ENCODE measurements at places on chromosomes 5 and 9.

DNA sequence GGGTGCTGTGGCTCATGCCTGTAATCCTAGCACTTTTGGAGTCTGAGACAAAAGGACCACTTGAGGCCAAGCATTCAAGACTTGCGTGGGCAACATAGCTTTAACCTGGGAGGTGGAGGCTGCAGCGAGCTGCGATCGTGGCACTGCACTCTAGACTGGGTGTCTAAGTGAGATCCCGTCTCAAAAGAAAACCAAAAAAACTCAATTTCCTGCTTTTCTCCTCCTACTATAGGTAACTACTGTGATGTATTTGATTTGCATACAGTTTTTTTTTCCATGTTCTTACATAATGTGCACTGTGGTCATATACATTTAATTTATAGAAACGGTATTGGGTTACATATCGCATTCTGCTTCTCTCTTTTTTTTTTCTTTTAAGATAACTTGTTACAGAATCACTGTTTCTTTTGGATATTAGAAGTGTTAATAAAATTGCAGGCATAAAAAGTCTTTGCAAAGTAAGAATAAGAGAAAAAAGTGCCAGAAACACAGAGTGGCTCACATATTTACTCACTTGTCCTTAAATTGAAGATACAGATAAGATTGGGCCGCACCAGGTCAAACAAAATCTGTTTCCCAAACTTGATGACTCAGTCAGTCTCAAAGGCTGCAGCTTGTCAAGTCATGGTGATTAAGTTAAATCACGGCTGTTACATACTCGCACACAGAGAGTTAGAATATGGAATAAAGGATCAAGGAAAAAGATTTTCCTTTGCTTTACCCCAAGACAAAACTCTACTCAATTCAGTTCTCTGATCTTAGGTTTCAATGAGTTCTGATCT lies 2.0 kb upstream of the PTGR1 start:
- no peak for DNase-seq

GRCh38 chr5:181133610-181134231 lies 2.8 kb upstream of the OR2V1 start:
- peak; percentile 78 for DNase-seq

- DNase-seq = no peak
These were observed 513.5 kb downstream of the MTRR start for GRCh38 chr5:8382456-8382855.

DNA sequence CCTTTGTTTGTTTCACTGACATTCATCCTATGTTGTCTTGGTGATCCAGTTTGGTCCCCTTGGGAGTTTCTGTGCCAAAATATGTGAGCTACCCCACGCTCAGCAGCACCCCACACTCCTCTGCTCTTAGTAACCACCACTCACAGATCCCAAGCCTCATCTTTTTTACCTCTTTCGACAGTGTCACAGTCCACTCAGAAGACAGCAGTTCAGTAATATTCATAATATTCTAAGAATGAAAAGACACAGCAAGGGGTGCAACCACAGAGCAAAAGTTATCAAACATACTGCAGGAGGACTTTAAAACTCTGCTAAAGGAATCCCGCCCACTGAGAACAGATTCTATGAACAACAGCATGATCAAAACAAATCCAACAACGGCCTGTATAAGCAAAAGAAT lies 28.2 kb downstream of the RNF130 start:
- DNase-seq = no peak
